Left lung (tissue), 14 donors: ENCODE measurements at places on chromosomes 16 and 17.

- no peak for DNase-seq
Measured at GRCh38 chr17:44842748-44843147, 4.9 kb upstream of the HIGD1B start.

DNA sequence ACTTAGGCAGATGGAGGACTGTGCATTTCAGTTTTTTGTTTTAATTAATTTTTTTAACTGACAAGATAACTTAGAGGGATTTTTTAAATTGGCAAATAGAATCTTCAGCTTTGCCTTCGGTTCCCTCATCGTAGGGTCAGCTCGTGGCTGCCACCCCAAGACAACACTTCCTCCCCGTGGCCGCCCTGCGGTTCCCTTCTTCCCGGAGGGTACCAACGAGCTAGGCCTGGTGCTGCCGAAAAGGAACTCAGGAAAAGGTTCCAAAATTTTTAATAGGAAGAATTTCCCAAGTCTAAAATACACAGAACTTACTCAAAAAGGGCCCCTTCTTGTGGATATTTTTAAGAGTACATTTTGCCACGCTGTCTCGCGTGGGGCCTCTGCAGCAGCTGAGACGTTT, 210.4 kb upstream of the CHMP6 start:
- no peak for DNase-seq

- DNase-seq: no peak
Measured at GRCh38 chr16:10896723-10897122, 19.7 kb downstream of the CIITA start.

DNA sequence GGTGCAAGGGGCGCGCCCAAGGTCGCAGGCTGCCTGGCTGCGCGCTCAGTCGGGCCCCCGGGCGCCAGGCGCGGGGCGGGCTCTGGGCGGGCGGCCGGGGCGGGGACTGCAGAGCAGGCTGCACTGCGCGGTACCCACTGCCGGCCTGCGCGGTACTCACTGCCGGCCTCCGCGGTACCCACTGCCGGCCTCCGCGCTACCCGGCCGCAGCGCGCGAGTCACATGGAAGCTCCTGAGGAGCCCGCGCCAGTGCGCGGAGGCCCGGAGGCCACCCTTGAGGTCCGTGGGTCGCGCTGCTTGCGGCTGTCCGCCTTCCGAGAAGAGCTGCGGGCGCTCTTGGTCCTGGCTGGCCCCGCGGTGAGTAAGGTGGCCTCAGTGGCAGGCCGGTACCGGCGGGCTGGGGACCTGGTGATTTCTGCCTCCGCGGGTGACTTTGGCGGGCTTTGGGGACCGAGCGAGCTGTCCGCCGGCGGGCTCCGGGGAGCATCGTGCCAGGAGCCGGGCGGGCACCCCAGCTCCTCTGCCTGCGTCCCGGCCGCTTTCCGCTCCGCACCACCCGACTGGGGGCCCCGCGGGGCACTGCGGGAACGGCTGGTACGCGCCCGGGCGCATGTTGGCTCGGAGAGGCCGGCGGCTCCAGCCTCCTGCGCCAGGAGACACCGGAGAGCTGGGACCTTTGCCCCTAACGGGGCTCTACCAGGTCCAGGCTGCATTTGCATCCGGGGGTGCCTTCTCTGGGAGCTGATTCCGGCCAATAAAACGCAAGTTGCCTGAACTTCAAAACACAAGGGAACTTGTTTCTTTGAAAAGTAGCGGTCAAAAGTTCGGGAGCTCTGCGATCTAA, at the start of gene SLC47A1:
Gene SLC47A1 (plus strand): TSS at position 137 of the 844 bp plus-strand sequence. CDS start 86 bp downstream, at position 223.
- DNase-seq: no peak

- no peak for DNase-seq
Measured at GRCh38 chr16:48011878-48012658, 143.7 kb downstream of the ABCC12 start.

DNA sequence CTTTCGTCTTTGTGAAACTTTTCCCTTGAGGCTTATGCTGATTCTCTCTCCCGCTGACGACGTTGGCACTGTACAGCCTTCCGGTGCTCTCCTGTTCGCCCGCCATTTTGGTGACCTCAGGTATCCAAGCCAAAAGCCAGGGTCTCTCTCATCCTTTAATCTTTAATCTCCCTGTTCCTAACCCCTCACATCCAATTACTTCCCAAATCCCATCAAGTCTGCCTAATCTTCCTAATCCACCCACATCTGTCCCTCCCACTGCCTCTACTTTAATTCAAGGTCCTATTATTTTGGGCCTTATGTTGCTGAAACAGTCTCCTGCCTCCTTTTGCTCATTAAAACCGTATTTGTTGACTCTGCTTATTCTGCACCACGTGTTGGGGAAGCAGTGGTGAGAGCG, 7.3 kb downstream of the WRAP53 start:
- no peak for DNase-seq

DNA sequence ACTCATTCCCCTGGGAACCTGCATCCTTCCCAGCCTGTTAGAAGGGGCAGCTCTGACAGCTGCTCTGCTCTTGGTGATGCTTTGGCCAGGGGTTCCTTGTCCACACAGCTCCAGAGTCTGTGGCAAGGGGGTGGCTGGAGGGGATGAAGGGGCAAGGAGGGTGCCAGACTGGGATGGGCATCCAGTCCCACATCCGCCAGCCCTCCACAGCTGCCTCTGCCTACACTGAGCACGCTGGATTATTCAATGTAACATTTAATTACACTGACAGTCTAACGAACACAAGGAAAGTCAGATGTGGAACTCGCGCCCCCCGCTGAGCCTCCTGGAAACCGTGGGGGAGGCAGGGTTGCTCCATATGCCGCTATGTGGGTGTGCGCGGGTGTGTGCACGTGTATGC, 101.1 kb downstream of the C16orf78 start:
- no peak for DNase-seq

GRCh38 chr17:80986816-80987475, 4.7 kb upstream of the CHMP6 start:
- DNase-seq: no peak

DNA sequence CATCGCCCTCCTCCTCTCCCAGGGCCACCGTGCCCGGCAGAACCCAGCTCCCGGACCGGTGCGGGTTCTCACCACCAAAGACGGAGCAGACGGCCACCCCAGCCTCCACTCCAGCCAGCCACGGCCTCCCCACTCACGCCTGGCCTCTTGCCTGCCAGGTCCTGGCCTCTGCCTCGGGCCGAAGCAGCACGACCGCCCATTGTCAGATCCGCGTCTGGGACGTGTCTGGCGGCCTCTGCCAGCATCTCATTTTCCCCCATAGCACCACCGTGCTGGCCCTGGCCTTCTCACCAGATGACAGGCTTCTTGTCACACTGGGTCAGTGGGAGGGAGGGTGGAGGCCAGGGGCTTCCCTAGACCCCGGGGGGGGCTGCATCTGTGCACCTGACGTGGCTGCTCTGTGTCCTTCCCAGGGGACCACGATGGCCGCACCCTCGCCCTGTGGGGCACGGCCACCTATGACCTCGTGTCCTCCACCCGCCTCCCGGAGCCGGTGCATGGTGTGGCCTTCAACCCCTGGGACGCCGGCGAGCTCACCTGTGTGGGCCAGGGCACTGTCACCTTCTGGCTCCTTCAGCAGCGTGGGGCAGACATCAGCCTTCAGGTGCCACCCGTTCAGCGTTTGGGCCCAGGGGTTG, 6.6 kb upstream of the RHOT2 start:
- no peak for DNase-seq

GRCh38 chr16:76529120-76529519, 251.9 kb downstream of the CNTNAP4 start:
- DNase-seq: no peak

DNA sequence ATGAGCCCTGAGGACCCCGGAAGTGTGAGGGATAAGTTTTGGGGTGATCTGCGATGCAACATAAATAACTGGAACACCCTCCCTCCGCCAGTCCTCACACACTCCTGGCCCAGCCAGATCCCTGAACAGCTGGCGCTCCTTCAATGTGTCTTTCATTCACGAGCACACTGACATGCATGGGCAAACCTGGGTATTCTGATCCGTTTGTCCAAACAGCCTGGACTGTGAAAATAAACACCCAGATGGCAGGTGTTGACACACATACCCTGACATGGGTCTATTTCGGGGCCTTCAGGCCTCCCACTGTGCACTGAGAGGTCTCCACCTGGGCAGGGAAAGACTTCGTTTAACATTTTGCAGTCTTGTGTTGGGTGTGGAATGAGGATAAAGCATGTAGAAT, 3.0 kb upstream of the CPNE2 start:
- DNase-seq: no peak

DNA sequence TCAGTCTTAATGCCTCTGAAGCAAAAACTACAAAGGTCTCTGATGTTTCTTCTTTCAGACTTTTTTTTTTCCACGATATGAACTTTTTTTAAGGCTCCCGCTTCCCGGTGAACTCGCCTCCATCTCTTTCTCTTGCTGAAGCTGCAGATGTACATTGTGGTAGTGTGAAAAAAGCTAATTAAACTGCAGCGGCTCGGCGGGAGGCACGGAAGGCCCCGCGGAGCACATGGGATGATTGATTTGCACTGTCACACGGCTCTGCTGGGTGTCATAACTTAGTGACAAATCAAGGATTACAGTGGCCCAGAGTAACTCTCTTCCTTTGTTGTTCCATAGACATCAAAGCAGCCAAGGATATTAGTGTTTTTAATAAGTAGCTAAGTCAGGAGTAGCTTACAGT, 196.3 kb downstream of the AXIN2 start:
- DNase-seq: no peak

- DNase-seq: peak; percentile 51
Measured at GRCh38 chr16:34050787-34051320, 591.4 kb downstream of the TP53TG3F start.

DNA sequence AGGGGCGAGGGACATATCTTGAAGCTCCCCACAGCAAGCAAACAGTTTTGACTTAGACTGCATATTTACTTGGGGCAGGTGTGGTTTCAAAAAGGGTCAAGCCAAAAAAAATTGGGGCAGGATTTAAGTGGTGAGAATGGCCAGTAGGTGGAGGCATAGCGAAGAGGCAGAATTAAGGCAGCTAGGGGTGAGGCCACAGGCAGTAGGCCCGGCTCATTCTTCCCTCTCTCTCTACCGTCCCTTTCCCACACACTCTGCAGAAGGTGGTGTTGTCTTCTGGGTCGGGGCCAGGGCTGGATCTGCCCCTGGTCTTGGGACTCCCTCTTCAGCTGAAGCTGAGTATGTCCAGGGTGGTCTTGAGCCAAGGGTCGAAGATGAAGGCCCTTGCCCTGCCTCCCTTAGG, 2.6 kb downstream of the SHBG start:
- no peak for DNase-seq

- no peak for DNase-seq
Measured at GRCh38 chr17:35189291-35189690, 4.9 kb downstream of the SLC35G3 start.

DNA sequence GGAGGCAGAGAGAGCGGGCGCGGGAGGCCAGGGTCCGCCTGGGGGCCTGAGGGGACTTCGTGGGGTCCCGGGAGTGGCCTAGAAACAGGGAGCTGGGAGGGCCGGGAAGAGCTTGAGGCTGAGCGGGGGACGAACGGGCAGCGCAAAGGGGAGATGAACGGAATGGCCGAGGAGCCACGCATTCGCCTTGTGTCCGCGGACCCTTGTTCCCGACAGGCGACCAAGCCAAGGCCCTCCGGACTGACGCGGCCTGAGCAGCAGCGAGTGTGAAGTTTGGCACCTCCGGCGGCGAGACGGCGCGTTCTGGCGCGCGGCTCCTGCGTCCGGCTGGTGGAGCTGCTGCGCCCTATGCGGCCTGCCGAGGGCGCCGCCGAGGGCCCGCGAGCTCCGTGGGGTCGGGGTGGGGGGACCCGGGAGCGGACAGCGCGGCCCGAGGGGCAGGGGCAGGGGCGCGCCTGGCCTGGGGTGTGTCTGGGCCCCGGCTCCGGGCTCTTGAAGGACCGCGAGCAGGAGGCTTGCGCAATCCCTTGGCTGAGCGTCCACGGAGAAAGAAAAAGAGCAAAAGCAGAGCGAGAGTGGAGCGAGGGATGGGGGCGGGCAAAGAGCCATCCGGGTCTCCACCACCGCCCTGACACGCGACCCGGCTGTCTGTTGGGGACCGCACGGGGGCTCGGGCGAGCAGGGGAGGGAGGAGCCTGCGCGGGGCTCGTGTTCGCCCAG, 1.2 kb upstream of the CBX4 start:
- DNase-seq: peak; percentile 83

DNA sequence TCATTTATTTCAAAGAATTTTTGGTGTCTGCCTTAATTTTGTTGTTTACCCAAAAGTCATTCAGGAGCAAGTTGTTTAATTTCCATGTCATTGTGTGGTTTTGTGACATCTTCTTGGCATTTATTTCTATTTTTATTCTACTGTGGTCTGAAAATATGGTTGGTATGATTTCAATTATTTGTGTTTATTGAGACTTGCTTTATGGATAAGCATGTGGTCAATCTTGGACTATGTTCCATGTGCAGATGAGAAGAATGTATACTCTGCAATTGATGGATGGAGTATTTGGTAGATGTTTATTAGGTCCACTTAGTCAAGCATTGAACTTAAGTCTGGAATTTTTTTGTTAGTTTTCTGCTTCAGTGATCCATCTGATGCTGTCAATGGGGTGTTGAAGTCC, 383.0 kb downstream of the PMP22 start:
- DNase-seq: no peak

DNA sequence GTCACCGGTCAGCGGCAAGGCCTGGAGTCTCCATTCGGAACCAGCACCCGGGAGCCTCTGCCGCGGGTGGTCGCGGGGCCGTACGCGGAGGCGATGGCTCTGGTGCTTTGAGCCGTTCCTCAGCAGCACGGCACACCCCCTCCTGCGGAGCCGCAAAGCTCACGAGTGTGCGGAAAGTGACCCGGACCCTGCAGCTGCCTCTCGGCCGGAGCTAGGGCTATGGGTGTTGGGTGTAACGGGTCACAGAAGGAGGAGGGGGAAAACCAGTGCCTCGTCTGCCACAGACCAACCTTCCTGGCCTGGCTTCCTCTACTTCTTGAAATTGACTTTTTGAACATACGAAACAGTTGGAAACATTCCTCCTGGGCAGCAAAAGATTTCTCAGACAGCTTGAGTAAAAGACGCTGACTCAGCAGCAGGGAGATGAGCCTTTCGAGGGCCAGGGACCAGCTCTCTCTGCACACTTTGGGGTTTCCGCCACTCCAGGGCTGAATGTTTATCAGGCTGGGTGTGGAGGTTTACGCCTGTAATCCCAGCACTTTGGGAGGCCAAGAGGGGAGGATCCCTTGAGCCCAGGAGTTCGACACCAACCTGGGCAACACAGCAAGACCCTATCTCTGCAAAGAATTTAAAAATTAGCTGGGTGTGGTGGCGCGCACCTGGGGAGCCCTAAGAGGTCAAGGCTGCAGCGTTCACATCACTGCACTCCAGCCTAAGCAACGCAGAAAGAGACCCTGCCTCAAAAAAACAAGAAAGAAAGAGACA, 26.4 kb upstream of the PITPNA start:
- no peak for DNase-seq

DNA sequence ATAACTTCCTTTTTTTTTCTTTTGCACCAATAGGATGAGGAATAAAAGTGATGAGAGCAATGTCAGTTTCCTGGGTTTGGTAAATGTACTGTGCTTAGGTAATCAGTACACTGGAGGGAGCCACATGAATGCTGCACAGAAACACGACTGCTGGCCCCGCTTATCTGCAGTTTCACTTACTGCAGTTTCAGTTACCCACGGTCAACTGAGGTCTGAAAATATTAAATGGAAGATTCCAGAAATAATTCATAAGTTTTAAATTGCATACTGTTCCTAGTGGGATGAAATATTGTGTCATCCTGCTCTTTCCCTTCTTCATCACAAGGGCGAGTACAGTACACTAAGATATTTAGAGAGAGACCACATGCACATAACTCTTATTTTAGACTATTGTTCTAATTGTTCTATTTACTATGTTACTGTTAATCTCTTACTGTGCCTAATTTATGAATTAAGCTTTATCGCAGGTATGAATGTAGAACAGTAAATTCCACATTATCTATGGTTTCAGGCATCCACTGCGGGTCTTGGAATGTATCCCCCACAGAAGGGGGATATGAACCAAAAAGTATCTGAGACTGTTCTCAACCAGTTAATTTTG, 6.4 kb upstream of the LGALS3BP start:
- DNase-seq: no peak
